ENCODE measurements at places on chromosomes 5 and 9. TPM values are rescaled to one million over a fixed set of nuclear protein-coding genes. Genes with fewer than 3 reads are reported as not detected.
A peak's percentile ranks its signal among the peaks of the same experiment; 100 is the strongest.

The ZNF454 gene
- not detected for total RNA-seq

The LHFPL2 gene
- total RNA-seq = 43.6 TPM

DNA sequence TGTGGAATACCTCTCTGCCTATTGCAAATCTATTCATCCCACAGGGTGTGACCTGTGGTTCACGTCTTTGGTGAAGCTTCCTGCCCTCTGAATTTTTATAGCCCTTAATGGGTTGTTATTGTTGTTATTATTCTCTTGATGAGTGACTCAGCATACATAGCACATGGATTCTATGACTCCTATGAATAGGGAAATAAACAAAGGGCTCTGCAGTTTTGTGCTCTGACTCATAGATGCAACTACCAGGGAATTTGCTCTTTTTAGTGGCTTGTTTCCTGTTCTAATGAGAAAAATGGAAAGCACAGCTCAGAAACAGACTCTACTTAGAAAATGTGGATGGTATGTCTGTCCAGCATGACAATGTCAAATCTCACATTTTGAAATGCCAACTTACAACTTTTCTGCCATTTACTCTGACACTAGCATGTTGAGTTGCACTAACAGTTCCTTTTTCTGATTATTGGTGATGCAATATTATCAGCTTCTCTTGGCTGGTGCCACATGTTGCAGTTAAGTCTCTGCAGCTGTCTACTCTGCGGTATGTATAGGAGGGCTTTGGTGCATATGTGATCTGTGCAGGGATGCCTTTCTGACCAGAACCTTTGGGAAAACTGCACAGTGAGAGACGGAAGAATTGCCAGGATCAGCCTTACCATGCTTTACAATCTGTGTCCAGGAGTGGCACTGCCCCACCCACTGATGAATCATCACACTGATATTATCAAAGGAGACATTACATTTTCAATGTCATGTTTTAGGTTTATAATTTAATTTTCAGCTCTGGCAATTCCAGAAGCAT lies 996.4 kb upstream of the WWC1 start:
- H3K27ac ChIP-seq = peak overlapping the region; percentile 83
- no peaks in the 10 kb centered on the region for H3K27me3 ChIP-seq
- peaks cover 32% of the 10 kb centered on the region for H3K4me1 ChIP-seq
- H3K36me3 ChIP-seq = no peaks in the 10 kb centered on the region
- peak overlapping the region; percentile 41 for H3K4me3 ChIP-seq

The NSD1 gene
- total RNA-seq = 61.4 TPM

GRCh38 chr5:180868960-180869359 lies 7.9 kb upstream of the ZFP62 start:
- H3K36me3 ChIP-seq = no peaks in the 10 kb centered on the region
- no peaks in the 10 kb centered on the region for H3K27me3 ChIP-seq
- no peak overlapping the region for H3K4me3 ChIP-seq
- H3K27ac ChIP-seq = no peak overlapping the region

The TPPP gene
- total RNA-seq = 0.38 TPM
